ENCODE measurements at places on chromosomes 5 and 9.

DNA sequence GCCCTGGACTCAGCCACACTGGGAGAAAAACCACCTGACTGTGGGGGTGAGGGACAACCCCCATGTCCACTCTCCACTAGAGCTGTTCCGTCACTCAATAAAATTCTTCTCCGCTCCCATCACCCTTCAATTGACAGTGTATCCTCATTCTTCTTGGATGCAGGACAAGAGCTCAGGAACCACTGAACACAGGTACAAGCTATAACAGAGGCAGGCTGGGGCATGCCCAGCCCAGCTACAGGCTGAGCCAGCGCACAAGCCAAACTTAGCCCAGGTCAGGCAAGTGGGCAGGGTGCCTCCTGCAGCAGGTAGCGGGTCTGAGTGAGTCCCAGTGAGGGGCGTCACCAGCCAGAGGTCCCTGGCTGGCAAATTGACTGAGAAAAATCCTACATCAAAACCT is 183.4 kb downstream of the HINT1 start:
- no peak for DNase-seq

DNA sequence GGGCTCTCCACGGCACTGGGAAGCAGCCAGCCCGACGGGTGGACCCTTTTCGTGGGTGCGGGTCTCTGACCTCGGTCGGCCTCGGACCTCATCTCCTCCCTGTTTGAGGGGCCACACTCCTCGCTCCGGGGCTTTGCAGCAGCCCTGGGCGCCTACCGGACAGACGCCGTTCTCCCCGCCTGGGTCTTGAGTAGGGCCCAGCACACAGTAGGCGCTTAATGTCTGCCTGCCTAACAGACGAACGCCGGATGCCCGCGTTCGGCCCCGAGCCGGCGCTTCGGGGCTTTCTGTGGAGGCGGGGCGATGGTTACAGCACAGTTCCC is 842 bp upstream of the GTF3C5 start:
- no peak for DNase-seq

GRCh38 chr9:100869326-100869725 is 159.2 kb upstream of the PLPPR1 start:
- no peak for DNase-seq

DNA sequence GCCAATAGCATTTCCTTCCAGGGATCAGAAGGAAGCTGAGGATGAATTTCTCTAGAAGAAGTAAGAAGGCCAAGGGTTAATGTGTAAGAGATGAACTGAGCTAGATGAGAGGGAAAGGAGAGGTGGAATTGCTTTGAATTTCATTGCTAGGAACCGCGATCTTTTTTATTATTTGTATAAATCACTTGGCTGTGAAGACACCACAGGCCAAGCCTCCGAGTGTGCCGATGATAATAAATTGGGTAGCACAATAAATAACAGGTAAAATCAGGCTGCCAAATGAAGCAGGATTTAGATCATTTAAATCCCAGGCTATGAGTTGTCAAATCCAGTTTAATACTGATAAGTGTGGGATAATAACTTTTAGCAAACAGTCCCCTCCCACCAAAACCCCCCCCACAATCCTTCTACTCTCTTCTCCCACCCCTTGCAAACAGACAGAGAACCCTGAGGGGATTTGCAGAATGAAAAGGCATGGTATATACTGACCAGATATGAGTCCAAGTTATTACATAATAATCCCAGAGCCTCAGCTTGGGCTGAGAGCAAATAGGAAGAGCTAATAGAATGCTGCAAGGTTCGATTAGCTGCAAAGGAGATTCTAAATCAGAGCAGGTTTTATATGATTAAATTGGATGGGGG is 143.5 kb downstream of the PPP2R2B start:
- DNase-seq = no peak

DNA sequence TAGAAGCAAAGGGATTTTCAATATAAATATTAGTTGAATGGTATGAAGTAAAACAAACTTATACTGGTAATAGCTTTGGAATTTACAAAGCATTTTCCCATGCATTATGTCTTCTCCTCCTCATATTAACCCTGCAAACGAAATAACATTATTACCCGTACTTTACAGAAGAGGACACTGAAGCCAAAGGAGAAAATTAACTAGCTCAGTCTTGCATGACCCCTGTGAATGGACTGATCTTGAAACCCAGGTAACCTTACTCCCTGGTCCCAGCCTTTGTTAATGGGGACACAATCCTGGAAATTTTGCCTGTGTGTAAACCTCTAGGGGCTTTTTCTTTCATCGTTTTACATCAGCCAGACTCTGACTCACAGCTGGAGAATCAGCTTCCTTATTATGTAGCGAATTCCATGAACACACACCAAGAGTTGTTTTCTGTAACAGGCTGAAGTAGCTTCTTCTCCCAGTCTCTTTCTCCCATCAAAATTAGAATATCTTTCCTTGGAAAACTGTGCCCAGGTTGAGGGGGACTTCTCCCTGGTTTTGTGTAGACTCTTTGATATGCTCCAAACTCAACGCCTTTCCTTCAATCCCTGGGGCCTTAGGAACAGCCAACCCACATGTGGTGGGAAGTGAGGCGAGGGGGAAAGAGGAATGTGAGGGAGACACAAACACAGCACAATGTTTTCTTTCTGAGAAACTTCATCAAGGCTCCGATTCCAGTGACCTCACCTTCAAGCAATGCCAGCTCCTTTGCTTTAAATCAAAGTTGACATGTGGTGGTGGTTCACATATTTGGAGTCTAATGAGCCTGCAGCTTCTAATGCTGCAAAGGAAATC is 480.9 kb upstream of the PAPPA start:
- no peak for DNase-seq

GRCh38 chr5:179319741-179320281 is 25.4 kb downstream of the ADAMTS2 start:
- DNase-seq = no peak
